ENCODE measurements at places on chromosomes 5 and 9.

DNA sequence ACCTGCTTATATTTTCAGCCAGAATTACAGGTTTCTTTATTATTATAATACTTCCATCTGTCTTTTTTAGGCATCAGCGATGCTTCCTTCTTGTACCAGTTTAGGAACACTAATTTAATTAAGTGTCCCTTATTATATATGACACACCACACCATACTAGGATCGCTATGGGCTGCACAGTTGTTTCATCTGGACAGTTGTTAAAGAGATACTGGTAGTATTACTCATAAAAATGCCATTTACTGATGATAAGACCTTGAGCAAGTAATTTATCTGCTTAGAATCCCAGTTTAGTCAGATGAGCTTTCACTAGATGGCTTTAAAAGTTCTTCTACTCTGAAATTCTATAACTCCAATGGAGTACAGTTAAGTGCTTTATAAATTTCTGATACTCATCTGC is 17.1 kb downstream of the ARSK start:
- no peak for DNase-seq

DNA sequence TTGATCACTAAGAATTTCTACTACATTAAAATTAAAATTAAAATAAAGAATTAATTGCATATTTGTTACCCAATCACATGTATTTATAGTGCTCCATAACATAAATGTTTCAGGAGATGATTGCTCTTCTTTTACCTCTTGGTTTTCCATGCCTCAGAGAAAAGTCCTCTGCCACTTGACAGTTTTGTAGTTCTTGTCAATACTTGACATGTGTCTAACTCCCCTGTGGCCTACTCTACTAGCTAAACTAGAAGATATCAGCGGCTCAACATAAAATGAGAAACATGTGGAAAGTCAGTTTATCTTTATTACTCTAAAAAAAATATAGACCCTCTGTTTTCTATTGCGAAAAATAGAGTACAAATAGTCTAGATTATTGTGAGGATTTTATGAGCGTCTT is 650.6 kb upstream of the NUDT12 start:
- no peak for DNase-seq

- no peak for DNase-seq
Observed at GRCh38 chr5:166276006-166276405, 2015.4 kb upstream of the WWC1 start.

DNA sequence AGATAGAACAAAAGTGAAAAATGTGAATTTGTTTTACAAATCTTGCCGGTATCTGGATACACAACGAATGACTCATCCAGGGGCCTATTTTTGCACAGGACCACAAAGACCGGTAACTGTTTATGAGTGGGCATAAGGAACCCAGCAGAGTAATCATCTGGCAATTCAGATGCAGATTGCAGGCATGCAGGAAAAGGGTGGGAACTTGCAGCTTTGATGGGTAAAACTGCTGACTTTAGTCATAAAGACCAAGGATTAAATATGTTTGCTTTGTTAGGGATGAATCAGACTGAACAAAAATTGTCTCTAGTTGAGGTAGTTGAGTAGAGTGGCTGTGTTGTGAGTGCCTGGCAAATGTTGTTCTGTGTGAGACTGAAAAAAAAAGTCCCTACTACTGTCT is 309.6 kb upstream of the CCNH start:
- no peak for DNase-seq

DNA sequence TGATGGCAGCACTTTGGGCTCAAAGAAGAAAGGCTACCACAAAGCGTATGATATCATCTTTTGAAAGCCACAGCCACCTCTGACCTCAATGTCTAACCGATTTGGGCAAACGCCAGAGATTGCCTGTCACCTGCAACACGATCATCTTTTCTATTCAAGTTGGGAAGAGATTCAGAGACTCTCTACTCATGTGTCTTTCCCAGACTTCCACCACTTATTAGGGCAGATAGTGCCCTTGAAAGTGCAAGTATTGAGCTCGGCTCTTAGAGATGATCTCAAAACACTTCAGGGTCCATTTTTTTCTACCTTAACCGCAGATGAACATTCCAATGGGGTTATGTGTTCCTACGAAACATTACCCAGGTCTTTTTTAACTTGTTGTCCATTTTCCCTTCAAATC is 213.7 kb downstream of the DRD1 start:
- DNase-seq, result no peak

DNA sequence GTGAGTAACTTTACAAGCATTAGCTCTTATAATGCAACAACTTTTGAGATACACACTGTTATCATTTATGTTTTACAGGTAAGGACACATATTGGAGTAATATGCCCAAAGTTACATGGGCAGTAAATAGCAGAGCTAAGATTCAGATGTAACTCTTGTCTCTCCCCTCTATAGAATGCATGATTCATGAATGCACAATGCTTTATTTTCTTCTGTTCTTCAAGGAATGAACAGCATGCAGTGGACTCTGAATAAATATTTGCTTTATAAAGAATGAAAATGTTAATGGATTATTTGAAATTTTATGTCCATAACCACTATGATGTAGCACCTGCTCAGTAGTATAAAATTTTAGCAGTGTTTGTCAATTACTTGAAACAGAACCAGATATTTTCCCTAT is 629.5 kb downstream of the KCTD16 start:
- no peak for DNase-seq

GRCh38 chr5:149931992-149932436 is 12.6 kb downstream of the PDE6A start:
- DNase-seq, result no peak

GRCh38 chr5:5342784-5343183 is 79.7 kb upstream of the ICE1 start:
- DNase-seq, result no peak

- no peak for DNase-seq
Observed at GRCh38 chr9:133584167-133584558, 25.0 kb downstream of the FAM163B start.

GRCh38 chr5:116084287-116084691 is 536 bp upstream of the COMMD10 start:
- no peak for DNase-seq

- no peak for DNase-seq
Observed at GRCh38 chr5:15695215-15695731, 195.3 kb downstream of the FBXL7 start.

GRCh38 chr5:120735076-120735475 is 271.0 kb downstream of the PRR16 start:
- no peak for DNase-seq

DNA sequence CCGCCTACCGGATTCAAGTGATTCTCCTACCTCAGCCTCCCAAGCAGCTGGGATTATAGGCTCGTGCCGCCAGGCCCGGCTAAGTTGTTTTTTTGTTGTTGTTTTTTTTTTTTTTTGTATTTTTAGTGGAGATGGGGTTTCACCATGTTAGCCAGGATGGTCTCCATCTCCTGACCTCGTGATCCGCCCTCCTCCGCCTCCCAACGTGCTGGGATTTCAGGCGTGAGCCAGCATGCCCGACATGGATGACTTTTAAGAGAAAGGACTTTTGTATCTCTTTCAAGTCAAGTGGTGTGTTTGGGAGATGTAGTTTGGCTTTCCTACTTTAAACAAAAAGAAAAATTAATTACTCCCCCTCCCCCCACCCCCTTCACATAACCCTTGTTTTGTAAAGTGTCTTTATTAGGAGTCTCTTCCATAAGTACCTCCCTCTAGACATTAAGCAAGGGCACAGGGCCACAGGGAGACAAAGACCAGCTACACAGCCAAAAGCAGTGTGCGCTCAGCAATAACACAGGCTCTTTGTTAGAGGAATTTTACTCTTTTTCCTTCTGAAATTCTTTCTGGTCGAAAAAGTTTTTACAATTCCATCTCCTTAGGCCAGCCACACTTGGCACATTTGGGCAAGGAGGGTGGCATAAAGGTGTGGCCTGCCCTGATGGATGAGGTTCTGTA is 31.2 kb downstream of the JAKMIP2 start:
- no peak for DNase-seq

- DNase-seq, result no peak
Observed at GRCh38 chr9:27489087-27489876, 34.8 kb upstream of the IFNK start.

DNA sequence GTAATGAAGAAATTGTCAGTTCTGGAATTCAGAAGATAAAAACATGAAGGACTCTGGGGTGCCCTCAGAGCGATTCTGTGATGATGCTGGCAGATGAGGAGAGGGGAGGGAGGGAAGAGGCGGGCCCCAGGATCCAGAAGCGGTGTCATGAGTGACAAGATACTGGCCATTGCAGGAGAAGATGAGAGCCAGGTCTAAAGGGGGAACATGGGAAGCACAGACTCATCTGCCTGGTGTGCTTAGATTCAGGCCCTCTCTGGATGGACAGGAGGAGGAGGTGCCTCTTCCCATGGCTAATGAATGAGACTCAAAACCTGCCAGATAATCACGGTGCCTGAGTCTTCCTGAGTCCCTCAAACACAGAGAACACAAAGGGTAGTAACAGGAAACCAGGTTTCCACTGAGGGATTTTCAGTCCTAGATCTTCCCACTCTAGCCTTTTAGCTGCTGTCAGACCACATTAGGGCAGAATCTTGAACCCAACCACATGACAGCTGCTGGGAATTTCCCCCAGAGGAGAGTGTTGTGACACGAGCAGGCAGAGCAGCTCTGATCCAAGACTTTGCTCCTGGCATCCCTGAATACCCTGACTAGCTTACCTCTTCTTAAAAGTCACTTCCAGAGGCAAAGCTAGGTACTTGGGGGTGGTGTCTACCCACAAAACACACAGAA is 28.2 kb upstream of the HSPA9 start:
- DNase-seq, result no peak

- DNase-seq, result no peak
Observed at GRCh38 chr5:132267166-132267739, 9.8 kb downstream of the PDLIM4 start.

DNA sequence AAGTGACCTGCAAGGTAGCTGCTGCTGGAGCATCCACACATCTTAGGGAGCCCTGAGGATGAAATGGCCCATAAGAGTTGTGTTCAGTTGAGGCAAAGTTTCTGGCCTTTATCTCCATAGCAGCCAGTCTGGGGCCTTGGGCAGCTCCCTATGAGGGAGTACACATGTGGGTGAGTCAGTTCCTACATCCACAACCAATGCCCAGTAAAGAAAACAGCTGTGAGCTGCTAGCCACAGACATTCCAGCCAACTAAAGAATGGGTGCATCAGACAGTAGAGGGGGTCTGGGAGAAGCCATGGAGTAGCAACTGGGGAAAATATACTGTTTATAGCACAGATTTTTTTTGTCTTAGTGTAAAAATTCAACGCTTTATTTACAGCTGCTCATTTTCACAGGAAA is 720.7 kb downstream of the TLE1 start:
- DNase-seq, result no peak

DNA sequence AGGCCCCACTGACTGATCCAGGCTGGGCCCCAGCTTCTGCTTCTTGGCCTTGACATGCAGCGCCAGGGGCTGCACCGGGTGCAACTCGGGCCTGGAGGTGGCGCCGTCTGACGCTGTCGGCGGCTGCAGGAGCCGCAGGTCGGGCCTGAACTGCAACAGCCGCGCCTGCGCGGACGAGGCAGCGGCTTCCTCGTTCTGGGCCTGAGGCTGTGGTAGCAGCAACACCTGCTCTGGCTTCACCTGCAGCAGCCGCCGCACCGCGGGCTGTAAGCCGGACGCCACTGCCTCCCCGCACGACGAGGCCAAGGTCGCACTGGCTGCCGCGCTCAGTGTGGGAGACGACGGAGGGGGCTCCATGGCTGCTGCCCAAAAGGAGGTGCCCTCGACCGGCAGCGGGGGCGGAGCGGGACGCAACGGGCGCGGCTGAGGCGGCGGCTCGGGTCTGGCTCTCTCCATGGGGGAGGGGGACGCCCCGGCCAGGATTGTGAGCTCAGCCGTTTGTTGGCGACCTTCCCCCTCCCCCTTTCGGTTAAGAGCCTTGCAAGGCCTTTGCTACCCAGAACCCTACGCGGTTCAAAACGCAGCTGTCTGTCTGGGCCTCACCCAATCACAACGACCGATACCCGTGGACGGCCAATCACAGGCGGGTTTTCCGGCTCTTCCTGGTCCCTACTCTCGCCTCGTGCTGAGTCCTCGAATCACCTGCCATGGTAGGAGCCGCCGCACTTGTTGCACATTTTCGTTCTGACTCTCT is 438 bp downstream of the SOX30 start:
- no peak for DNase-seq

DNA sequence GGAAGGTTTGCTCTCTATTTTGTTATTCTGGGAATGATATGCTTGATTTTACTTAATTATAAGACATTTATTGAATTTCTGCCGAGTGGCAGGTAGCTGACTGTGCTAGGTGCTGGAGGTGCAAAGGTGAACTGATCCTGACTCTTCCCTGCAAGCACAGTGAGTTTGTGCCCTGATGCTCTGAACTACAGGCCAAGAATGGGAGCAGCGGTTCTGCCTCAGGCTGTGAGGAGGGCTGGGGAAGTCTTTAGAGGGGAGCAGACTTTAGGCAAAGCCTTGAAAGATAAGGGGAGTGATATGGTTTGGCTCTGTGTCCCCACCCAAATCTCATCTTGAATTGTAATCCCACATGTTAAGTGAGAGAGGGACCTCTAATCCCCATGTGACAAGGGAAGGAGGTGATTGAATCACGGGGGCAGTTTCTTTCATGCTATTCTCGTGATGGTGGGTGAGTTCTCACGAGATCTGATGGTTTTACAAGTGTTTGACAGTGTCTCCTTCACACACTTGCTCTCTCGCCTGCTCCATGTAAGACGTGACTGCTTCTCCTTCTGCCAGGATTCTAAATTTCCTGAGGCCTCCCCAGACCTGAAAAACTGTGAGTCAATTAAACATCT is 73.1 kb downstream of the NDFIP1 start:
- DNase-seq, result no peak

DNA sequence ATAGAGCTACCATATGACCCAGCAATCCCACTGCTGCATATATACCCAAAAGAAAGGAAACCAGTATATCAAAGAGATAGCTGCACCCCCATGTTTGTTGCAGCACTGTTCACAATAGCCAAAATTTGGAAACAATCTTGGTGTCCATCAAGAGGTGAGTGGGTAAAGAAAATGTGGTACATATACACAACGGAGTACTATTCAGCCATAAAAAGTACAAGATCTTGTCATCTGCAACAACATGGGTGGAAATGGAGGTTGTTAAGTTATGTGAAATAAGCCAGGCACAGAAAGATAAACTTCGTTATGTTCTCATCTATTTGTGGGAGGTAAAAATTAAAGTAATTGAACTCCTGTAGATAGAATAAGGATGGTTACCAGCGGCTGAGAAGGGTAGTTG is 145.0 kb downstream of the MED27 start:
- no peak for DNase-seq

GRCh38 chr9:84636436-84636835 is 33.1 kb upstream of the NTRK2 start:
- DNase-seq, result no peak

- no peak for DNase-seq
Observed at GRCh38 chr9:35311891-35312639, 150.3 kb downstream of the UNC13B start.

- no peak for DNase-seq
Observed at GRCh38 chr9:37984672-37985611, 81.0 kb upstream of the SLC25A51 start.

Measured in DMS 273 treated with DMSO at 0.1 percent for 48 hours (cell line).